COR-L47 (cell line): ENCODE measurements at places on chromosomes 6 and 20.

GRCh38 chr6:39166912-39167290, 51.9 kb upstream of the SAYSD1 start:
- peak; percentile 32 for DNase-seq

DNA sequence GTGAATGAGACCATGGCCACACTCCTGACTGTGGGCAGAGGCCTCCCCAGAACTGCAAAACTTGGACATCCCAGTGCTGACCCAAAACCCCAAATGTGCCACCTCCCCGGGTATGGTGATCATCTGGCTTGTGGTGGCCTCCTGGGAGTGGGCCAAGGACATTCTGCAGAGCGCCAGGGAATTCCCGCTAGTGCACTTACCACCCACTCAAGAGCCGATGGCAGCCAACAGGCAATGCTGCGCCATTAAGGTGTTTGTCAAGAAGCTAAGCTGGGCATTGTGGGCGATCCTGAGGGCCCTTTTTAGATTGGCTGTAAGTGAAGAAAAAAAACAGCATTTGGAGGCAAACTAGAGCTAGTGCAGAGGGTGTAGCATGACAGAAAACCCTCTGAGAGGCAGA, 9.4 kb downstream of the MMP24 start:
- DNase-seq = no peak

GRCh38 chr20:58017970-58018530, 210.4 kb downstream of the ANKRD60 start:
- DNase-seq = no peak

DNA sequence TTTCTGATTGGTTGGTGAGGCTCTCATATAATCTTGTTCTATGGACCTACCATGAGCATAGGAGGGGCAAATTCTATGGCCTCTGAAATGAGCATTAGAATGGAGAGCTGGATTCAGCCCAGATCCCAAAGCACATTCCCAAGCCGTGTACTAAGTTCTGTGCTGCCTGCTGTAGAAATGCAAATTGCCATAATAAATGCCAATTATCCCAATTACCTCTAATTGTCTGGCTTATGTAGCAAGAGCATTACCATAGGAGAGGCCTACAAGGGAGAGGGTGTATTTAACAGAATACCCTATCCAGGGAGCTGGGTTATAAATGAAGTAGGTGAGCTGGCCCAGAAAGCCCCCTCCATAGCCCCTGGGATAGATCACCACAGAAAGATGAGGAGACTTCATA, 126.8 kb downstream of the LRFN2 start:
- peak; percentile 63 for DNase-seq

GRCh38 chr6:48610846-48611245, 499.8 kb upstream of the PTCHD4 start:
- no peak for DNase-seq

- no peak for DNase-seq
Observed at GRCh38 chr6:87808005-87808757, 106.1 kb upstream of the AKIRIN2 start.

- no peak for DNase-seq
Observed at GRCh38 chr6:44217332-44218143, 812 bp downstream of the MYMX start.

GRCh38 chr6:76671751-76672150, 599.3 kb upstream of the IMPG1 start:
- DNase-seq = no peak

- DNase-seq = no peak
Observed at GRCh38 chr6:109506841-109507240, 23.8 kb upstream of the ZBTB24 start.

- no peak for DNase-seq
Observed at GRCh38 chr6:42404484-42404883, 47.2 kb downstream of the TRERF1 start.

GRCh38 chr6:51200676-51201075, 382.0 kb downstream of the TFAP2B start:
- DNase-seq = no peak

DNA sequence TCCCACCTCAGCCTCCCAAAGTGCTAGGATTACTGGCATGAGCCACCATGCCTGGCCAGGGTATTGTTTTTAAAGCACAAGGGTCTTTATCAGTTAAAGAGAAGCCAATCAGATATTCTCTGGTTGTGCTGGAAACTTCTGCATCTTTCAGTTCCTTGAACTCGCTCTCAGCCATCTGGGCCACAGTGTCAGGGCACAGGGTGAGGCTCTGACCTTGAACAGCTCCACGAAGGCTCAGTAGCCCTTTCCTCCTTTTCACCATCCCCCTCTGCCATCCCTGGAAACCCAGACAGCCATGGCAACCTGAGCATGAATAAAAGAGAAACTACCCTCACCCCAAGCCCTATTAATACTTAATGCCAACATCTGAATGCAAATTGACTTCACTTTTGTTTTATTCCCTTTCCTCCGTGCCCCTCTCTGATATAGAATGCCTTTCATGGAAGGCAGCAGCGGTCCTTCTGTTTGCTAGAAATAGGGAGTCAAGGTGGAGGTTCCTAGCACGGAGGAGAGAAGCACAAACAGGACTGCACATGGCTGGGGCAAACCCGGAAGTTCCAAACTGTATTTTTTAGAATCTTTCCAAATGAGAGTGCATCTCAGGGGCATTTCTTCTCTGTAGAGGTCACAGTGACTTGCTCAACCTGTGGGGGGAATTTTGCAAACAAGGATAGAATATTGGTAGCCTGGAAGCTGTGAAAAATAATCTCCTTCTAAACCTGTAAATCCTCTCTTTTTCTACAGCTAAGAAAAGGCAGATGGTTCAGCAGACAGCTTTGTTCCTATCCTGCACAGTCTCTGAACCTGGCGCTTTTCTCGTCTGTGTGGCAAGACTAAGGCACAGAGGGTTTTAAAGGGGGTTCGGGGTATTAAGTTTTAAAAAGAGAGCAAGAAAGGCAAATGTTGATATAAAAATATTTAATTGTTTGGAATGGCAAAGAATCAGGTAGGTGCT, 176.4 kb upstream of the RREB1 start:
- no peak for DNase-seq

DNA sequence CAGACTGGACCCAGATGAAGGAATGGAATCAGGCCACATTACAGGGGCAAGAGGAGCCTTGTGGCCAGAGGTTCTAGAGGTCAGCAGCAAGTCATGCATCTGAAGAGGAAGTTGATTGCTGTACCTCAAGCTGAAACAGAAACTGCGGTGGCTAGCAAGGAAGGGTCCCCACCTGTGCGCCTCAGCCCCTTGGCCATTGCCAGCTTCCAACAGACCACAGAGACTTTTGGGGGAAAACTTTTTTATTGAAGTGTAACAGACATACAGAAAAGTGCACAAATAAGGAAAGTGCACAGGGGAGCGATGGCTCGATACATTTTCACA, 26.8 kb upstream of the SLC9A8 start:
- DNase-seq = no peak

GRCh38 chr20:45828589-45828988, 1.5 kb upstream of the TNNC2 start:
- DNase-seq = no peak

DNA sequence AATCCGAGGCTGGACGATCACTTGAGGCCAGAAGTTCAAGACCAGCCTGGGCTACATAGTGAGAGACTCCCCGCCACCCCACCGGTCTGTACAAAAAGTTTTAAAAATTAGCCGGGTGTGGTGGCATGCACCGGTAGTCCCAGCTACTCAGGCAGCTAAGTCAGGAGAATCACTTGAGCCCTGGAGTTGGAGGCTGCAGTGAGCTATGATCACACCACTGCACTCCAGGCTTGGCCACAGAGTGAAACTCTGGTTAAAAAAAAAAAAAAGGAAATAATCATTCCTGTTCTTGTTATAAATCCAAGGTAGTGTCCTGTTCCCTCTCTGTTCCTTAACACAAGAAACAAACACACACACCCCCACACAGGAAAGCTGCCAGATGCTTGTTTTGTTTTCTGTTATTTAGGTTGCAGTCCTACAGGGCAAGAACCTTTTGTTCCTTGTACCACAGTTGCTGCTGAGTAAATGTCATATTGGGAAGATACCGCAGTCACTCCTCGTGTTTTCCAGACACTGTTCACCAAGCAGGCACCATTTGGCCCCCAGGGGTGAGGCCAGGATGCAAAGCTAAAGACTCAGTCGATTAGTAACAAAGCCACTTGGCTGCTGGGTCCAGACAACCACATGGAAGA, 28.9 kb downstream of the ASIP start:
- DNase-seq = no peak

DNA sequence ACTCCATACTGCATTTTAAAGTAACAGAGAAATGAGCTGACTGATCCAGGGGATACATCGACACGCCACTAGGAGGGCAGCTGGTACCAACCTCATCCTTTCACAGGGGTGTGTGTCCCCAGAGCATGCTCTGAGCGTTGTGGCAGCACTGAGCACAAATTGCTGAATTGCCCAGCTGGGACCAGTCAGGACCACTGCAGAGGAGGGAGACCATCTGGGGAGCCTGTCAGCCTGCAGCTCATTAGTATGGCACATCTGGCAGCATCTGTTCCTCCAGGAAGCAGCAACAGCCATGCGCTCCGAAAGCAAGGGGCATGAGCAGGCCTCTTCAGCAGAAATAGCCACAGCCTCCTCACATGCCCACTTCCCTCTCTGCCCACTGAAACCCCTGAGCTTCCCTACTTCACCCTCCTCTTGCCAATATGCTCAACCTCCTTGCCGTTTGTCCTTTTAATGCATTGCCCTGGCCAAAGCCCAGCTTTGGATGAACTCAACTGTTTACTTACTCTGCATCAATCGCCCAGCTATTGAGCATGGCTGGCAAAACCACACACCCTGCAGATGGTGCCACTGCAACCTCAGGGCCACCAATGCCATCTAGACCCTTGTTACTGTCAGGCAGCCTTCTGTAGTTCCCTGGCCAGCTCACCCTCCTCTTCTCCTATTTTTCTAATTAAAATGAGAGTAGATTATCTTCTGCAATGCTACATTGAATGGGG, 77.6 kb upstream of the NEDD9 start:
- DNase-seq = no peak

DNA sequence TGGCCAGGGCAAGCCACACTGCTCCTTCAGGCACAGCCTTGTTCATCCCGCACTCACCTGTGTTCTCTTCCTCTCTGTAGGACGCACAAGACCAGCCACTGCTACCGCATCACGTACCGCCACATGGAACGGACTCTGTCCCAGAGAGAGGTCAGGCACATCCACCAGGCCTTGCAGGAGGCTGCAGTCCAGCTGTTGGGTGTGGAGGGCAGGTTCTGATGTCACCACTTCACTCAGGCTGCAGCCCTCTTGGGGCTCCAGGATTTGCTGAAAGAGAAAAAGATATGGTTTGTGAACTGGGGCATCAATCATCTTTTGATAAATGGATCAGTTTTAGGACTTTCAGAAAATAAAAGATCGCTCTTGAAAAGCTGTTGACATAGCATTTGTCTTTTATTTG, 235.5 kb downstream of the NRN1 start:
- no peak for DNase-seq

DNA sequence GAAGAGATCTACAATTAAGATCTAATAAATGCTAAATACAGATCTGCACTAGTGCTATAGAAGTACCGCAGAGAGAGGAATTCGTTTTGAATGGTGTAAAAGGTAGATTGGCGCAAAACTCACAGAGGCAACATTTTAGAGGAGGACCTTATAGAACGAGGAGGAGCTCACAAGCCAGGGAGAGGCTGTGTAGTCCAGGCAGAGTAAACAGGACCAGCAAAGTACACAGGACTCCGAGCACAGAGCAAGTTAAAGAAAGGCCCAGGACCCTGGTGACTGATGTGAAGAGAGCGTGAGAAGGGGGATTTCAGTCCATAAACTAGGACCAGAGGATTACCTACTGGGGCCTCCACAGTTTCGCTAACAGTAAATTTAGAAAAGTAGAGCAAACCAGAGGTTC, 202.3 kb downstream of the FOXC1 start:
- no peak for DNase-seq

DNA sequence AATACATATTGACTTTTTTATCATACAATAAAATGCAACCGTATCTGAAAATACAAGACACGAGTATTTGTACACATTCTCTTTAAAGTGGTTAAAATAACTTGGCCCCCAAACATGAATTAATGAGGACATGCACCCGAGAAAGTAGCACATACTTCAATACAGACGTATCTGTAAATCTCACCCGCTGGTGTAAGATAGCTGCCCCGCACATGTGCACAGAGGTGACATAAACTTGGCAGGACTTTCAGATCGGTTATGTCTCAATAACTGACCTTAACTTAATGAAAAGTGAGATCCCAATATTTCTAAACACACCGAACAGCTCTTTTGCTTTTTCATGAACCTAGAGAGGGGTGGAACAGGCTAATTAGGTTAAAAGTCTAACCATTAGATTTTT, 91.5 kb upstream of the RPS6KA2 start:
- no peak for DNase-seq

GRCh38 chr6:25267662-25268061, 11.5 kb upstream of the CARMIL1 start:
- no peak for DNase-seq

DNA sequence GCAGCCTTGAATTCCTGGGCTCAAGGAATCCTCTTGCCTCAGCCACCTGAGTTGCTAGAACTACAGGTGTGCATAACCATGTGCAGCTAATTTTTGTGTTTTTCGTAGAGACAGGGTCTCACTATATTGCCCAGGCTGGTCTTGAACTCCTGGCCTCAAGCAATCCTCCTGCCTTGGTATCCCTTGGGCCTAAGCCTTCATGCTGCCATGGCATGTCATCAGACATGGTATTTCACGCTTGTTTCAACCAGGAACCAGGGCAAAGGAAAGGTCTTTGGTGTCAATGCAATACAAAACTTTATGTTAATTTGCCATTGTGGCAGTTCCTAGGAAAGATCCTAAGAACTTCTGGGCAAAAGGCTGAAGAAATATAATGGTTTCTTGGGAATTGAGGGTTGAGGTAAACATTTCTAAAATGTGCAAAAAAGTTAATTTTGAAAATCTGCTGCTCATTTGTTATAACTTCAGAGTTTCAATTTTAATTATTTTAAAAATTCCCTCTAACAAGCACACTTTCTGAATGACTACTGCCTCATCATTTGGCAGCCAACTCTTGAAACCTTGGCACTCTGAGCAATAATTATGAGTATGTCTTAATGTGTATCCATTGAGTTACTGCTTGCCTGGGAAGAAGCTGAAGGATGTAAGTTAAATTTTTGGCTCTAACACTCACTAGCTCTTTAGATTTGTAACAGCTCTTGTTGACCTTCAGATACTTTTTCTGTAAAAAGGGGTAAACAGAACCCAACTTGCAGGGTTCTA, 154.1 kb downstream of the GJA10 start:
- no peak for DNase-seq

- DNase-seq = no peak
Observed at GRCh38 chr6:162605881-162606280, 121.7 kb downstream of the PRKN start.

DNA sequence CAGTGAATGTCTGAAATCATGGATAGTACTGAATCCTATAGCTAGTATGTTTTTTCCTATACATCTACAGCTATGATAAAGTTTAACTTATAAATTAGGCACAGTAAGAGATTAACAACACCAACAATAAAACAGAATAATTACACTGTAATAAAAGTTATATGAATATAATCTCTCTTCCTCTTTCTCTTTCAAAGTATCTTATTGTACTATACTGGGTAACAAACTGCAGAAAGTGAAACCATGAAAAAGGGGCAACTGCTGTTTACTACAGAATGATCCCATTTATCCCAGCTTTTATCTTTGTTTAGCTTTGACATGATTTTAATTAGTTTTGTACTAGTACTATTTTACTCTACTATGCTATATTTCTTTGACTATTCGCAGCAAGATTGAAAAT, 25.8 kb downstream of the ESF1 start:
- no peak for DNase-seq
